GM12892 (cell line): ENCODE measurements at places on chromosomes 3 and 15.

- DNase-seq = no peak
These were observed 13.2 kb downstream of the NR1I2 start for GRCh38 chr3:119794971-119795612.

DNA sequence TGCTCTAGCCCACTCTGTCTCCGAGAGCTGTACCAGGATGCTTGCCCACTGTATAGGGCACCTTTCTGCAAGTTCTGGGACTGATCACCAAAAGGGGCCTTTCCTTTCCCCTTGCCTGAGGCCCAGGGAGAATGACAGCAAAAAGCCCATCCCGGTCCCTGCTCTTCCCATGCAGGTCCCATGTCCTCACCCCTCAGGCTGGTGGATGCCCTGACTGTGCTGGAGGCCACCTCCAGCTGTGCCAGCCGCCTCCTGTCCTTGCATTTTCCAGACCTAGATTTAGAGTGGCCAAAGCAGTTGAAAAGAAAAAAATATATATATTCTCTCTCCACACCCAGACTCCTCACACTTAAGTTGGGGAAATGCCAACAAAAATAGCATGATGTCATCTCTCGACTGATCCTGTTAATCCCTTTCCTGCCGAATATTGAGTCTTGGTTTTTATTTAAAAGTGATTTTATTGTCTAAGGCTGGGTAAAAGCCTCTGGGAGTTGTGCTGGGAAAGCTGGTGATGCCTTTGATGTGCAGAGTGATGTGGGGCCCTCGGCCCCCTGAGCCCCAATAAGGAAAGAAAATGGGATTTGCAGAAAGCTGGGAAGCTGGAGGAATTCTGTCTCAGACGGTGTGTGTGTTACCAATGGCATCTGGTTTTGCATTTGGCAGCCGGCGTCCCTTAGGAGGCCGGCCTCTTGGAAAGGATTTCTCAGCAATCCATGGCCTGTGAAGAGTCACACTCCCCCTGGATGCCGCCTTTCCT, 29.3 kb upstream of the TPM1 start:
- DNase-seq = no peak

DNA sequence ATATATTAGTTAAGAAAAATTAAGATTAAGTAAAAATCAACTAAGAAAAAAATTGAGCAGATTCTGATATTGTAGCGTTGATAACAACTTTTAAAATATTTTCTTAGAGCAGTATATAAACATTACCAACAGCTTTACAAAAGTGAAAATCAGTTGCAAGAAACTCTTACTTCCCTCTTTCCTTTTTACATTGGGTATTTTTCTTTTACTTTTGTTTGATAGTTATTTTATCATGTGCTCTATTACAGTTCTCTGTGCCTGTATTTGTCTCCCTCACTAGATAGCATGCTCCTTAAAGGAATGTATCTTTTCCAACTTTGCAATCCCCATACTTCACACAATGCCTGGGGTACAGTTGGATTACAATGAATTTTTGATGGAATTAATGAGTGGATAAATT, 87.5 kb upstream of the P3H2 start:
- no peak for DNase-seq

DNA sequence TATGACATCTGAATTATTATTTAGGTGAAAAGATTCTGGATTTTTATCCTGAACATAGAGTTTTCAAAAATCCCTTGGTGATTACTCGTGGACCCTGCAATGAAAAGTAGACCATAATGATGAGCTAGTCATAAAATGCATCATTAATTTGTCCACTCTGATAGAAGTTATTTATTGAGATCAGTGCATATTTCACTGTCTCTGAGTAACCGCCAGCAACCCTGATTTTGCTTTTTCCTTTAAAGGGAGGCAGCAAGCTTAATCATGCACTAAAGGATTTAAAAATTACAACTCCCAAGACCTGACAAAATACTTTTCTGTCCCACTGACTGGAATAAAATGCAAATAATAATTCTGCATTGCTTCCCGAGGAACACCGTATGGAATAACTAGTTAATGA, 259.6 kb upstream of the DPPA4 start:
- no peak for DNase-seq

DNA sequence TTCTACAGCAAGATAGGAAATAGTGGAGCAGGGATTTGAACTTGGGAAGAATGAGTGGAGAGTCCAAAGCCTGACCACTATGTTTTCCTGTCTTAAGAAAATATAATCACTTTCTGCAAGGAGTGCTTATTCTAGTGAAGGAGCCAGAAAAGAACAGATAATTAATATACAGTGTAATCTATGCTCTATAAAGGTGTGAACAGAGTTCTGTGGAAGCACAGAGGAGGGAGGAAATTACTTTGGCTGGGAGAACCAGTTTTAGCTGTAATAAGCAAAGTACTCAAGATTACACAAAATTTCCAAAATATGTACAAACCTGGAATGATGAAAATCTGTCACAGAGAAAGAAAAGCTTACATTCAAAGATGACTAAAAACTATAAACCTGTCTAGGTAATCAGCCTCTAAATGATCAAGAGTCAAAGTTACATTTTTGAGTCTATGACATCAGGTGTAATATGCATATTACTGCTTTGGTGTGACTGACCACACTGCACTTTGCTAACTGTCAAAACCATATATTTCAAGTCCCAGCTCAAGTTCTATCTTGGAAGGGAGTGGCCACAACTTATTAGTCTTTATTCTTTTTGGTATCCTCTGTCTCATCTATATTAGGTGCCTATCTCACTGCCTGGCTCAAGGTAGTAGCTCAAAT, 40.7 kb upstream of the MB21D2 start:
- DNase-seq = no peak

GRCh38 chr3:188878076-188878475, 293.7 kb upstream of the TPRG1 start:
- no peak for DNase-seq

DNA sequence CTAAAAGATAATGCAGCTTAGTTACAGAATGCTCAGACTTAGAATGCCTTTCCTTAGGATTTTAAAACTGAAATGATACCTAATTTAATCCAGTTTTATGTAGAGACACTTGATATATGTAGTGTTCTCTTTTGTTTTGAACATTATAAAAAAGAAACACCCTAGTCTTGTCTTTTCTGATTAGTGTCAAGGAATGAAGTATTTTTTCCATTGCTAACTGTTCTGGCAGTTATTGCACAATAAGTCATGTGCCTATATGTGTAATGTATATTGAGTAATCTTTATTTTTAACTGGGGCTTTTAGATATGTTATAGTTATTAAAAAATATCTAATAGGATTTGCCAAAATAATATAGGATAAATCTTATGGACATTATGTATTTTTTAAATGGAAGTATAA, 4.5 kb downstream of the ARL8B start:
- DNase-seq = no peak

DNA sequence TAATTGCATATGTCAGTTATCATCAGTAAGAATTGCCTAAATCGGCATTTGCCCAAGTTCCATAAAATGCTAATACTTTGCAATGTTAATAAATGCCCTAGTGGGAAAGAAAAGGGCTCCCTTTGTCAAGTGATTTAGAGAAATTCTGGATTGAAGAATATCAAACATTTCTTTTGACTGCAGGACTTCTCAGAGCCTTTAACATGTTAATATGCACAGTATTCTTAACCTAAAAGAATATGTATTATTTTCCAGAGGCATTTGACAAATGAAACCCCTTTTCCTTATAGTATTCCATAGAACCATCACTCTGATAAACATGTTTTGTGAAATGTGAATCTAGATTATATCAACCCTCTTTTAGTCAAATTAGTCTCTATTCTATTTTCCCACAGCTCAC, 452.2 kb upstream of the WNT5A start:
- no peak for DNase-seq

DNA sequence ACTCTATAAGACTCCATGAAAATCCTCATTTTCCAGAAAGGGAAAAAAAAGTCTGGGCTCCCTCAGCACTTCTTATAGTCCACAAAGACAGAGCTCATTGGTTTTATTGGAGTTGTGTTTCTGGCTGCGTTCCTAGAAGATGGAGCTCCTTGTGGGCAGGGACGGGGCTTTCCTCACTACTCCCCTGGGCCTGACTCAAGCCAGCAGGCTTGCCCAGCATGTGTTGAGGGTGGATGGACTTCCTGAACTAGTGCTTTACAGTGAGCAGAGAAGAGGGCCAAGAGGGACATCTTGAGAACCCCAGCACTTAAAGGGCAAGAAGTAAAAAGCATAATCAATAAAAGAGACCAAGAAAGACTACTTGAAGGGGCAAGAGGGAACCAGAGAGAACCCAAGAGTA, 43.2 kb upstream of the EPHB1 start:
- no peak for DNase-seq

GRCh38 chr3:31743331-31744089, 210.8 kb downstream of the STT3B start:
- DNase-seq = no peak

GRCh38 chr3:187292181-187292580, 644 bp upstream of the MASP1 start:
- no peak for DNase-seq

GRCh38 chr3:176795891-176796290, 401.4 kb downstream of the TBL1XR1 start:
- DNase-seq = no peak

DNA sequence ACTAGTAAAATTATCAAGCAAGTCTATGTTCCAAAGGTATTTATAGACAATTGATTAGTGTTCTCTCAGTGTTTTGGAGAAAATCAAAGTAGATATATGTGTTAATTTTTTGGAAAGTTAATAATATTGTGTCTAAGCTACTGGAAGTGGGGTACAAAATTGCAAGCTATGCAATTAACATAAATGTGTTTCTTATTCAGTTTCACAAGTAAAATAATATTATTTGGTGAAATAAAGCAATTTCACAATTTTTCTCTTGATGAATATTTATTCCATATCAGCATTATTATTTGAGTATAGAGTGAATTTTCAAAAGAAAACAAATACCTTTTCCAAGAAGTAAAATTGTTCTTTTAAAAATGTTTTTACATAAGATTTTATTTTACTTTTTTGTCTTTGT, 1047.7 kb downstream of the TBL1XR1 start:
- no peak for DNase-seq

DNA sequence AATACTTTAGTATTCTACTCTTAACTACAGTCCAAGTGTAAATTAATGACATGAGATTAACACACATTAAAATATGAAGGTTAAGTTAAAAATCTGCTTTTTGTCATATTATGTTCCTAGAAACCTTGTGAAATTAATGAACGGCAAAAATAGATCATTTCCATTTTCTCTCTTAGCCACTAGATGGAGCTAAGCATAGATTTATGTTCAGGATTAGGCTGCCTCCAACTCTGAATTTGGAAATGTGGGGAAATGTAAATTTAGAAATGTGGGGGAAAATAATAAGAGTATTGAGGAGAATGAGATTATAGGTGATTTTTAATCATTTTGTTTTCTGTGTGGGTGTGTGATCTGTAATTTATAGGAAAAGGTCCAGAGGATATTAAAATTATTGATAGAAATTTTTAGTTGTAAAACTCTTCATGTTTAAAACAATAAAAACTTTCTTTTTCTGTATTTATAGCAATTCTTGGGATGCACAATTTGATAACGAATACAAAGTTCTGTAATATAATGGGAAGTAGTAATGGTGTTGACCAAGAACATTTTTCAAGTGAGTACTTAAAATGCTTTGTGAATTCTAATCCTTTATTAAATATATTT, 59.2 kb downstream of the TMOD3 start:
- no peak for DNase-seq

DNA sequence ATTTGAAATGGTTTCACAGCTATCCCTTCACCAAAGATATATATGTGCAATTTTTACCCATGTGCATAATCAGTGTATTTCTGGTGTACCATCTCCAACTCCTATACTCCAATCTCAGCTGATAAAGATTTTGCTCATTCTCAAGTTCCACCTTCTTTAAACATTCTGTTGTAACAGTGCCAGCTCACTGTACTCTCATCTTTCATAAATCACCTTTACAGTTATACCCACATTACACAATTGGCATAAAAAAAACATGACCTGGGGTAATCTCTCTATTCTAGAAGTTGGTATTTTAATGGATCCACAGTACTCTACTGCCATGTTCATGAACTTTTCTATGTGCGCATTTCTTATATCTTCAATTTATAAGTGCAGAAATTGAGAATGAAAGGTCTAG, 339.9 kb upstream of the DPH6 start:
- no peak for DNase-seq

- no peak for DNase-seq
These were observed 389.1 kb upstream of the RARB start for GRCh38 chr3:25038922-25039321.

DNA sequence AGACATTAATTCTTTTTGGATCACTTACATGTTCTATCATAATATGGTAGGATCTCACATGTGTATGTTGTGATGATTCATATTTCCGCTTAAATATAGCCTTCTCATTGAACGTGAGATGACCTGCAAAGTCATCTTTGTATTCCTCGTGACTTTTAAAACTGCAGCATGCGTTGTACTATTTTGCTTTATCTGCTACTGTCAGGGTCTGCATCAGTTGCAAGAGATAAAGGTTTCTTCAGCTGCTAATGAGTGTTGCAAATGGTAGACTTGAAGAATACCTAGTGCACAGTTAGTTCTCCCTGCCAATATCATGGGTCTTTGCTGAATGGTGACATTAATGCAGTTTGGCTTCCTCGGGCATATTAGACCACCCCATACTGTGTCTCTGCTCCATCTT, 31.8 kb downstream of the REC114 start:
- DNase-seq = no peak

- no peak for DNase-seq
These were observed 17.1 kb downstream of the IQCB1 start for GRCh38 chr3:121817753-121818152.

- DNase-seq = no peak
These were observed 20.1 kb downstream of the SRGAP3 start for GRCh38 chr3:9229325-9229724.

GRCh38 chr3:178169421-178169820, 366.8 kb upstream of the KCNMB2 start:
- no peak for DNase-seq

- no peak for DNase-seq
These were observed 138.6 kb downstream of the SRGAP3 start for GRCh38 chr3:9110802-9111201.

DNA sequence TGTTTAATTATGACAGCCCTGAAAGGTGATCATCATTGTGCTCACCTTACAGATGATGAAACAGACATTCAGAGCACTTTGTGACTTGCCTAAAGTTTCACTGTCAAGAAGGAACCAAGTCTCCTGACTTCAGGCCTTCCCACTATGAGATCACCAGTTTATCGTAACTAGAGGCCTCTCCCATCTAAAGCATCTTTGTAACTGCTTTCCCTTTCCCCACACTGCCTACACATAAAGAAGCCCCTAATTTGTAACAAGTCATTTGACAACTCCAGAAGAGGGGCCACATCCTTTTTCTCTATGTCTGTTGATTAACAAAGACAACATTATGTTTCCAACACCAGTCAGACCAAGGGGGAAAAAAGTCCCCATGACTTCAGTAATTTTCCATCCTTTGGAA, 1.1 kb downstream of the KLHL6 start:
- no peak for DNase-seq

DNA sequence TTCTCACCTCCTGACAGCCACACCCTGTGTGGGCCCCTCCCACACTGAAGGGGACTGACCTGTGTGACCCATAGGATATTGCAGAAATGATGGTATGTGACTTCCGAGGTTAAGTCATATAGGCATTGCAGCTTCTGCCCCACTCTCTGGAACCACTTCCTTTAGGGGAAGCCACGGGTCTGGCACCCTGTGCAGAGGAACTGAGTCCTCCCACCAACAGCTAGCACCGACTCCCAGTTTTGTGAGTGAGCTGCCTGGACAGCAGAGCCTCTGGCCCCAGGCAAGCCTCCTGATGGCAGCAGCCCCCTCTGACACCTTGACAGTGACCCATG, 24.6 kb upstream of the SLC6A6 start:
- DNase-seq = no peak

- no peak for DNase-seq
These were observed 74.0 kb upstream of the RAD18 start for GRCh38 chr3:9037144-9037711.
